SK-N-DZ (cell line): ENCODE measurements at places on chromosomes 2 and 18.

GRCh38 chr2:239271882-239272281, 128.9 kb downstream of the HDAC4 start:
- no peak for DNase-seq

GRCh38 chr2:186991766-186992417, 142.9 kb upstream of the ZSWIM2 start:
- no peak for DNase-seq

- no peak for DNase-seq
Observed at GRCh38 chr2:119409506-119409905, 22.1 kb upstream of the TMEM37 start.

DNA sequence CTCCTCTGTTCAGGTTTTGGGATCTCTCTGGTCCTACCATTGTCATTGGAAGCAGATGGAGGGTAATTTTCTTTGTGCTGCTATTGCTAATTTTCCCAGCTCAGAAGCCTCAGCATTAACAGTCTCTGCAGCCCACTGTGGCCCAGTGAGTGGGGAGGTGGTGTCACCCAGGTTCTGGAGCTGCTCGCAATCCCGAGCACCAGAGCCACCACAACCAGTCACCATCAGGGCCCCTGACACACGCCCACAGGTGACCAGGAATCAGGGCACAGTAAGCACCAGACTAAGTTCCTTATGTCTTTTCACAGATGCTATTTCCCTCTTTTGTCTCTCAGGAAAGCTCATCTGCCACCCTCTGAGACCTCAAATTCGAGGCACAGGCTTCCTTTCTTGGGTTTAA, 87.9 kb downstream of the SEPTIN10 start:
- no peak for DNase-seq

- no peak for DNase-seq
Observed at GRCh38 chr2:144480285-144480684, 39.6 kb downstream of the ZEB2 start.

DNA sequence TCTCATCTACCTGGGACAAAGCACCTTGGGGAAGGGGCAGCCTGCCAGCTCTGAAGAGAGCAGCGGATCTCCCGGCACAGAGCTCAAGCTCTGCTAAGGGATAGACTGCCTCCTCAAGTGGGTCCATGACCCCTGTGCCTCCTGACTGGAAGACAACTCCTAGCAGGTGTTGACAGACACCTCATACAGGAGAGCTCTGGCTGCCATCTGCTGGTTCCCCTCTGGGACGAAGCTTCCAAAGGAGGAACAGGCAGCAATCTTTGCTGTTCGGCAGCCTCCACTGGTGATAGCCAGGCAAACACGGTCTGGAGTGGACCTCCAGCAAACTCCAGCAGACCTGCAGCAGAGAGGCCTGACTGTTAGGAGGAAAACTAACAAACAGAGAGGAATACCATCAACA, 549.9 kb upstream of the LRATD1 start:
- DNase-seq: no peak

DNA sequence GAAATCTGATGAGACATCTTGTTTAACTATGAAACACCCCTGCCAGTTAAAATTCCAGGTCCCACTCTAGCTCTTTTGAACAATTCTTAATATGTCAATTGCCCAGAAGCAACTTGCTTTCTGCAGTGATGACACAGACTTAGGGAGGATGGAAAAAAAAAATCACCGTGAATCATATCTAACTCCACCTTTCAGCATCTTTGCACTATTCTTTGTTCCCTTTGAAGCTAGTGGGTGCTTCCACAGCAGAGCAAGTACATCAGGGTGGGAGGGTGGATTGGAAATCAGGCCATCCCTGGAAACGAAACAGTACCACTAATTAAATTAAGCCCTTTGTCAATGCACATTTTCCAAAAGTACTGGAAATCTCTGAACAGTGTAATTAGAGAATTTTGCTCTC, 324.3 kb upstream of the MEIS1 start:
- no peak for DNase-seq

- DNase-seq: peak; percentile 29
Observed at GRCh38 chr2:48279344-48280090, 250.4 kb upstream of the STON1 start.
